ENCODE measurements at places on chromosomes 1 and 21. TPM values are rescaled to one million over a fixed set of nuclear protein-coding genes. Genes with fewer than 3 reads are reported as not detected.

The FBXO2 gene
- 8.5 TPM for total RNA-seq

The RGSL1 gene
- not detected for total RNA-seq

The DCDC2B gene
- not detected for total RNA-seq

The C4BPA gene
- not detected for total RNA-seq

The SLC30A2 gene
- total RNA-seq, result not detected

The RUSC1 gene
- total RNA-seq, result 6.0 TPM

The FCAMR gene
- total RNA-seq, result not detected

The AXDND1 gene
- total RNA-seq, result 0.47 TPM

The GPN2 gene
- total RNA-seq, result 10.7 TPM

The SPRR2E gene
- not detected for total RNA-seq

The LGR6 gene
- total RNA-seq, result not detected

The CD2 gene
- not detected for total RNA-seq

The OR2T33 gene
- total RNA-seq, result not detected

The PLA2G2D gene
- total RNA-seq, result not detected

The TTC3 gene
- 295 TPM for total RNA-seq

The FAM163A gene
- not detected for total RNA-seq

The NT5C1A gene
- not detected for total RNA-seq

The SYT14 gene
- 0.47 TPM for total RNA-seq

The LYPLA2 gene
- 45.5 TPM for total RNA-seq

Measured in smooth muscle cell of the coronary artery (primary cell).